COR-L47 (cell line): ENCODE measurements at places on chromosomes 2 and 18.

- DNase-seq = no peak
These were observed 40.5 kb downstream of the MYO5B start for GRCh38 chr18:50154420-50154819.

DNA sequence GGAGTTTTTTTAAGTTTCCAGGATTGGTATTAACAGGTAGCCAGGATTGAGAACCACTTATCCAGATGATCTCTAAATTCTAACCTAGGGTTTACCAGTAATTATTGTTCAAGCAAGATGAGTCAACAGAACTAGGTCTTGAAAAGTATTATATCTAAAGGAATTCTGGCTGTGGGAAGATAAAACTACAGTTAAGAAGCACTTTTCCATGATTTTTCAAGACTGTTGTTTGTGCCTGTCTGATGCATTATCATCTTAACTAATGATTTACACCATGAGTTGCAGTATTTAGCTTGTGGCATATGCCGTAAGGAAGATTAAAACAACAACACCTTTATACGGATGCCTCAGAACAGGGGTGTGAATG, 142.2 kb upstream of the CCDC68 start:
- no peak for DNase-seq

- DNase-seq = no peak
These were observed 74.2 kb upstream of the ID2 start for GRCh38 chr2:8607606-8608005.

DNA sequence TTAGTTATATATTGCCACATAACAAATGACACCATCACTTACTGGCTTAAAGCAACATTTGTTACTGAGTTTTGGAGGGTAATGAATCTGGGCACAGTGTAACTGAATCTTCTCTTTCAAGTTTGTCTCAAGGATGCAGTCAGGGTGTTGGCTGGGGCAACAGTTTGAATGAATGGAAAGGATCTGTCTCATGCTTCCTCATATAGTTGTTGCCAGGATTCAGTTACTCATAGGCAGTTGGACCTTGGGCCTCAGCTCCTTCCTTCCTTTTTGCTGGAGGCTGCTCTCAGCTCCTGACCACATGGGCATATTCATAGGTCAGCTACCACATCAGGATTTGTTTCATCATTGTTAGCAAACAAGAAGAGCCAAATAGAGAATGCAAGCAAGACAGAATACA, 466.1 kb upstream of the MC4R start:
- DNase-seq = no peak

DNA sequence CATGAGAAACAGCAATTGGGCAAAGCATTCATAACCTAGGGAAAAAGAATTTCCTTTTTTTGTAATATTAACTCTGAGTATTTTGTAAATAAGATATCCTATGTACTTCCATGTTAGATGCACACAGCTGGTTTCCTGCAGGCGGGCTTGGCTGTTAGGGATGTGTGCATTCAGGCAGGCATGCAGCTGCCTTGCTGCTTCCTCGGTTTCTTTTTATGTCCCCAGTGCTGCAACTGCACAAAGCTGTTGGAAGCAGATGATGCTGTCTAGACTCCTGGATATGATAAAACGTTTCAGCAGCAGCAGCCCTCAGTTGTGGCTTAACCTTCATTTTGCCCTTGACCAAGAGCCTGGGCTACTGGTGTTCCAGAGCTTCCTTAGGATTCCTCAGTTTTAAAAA, 89.4 kb upstream of the EML6 start:
- DNase-seq = no peak

GRCh38 chr2:208266553-208266893, 468 bp downstream of the PIKFYVE start:
- no peak for DNase-seq

GRCh38 chr2:123916051-123916450, 109.0 kb upstream of the CNTNAP5 start:
- DNase-seq = no peak

GRCh38 chr2:229408962-229409361, 137.9 kb upstream of the PID1 start:
- DNase-seq = no peak

- DNase-seq = no peak
These were observed 320.6 kb downstream of the NCKAP5 start for GRCh38 chr2:133247631-133248030.

DNA sequence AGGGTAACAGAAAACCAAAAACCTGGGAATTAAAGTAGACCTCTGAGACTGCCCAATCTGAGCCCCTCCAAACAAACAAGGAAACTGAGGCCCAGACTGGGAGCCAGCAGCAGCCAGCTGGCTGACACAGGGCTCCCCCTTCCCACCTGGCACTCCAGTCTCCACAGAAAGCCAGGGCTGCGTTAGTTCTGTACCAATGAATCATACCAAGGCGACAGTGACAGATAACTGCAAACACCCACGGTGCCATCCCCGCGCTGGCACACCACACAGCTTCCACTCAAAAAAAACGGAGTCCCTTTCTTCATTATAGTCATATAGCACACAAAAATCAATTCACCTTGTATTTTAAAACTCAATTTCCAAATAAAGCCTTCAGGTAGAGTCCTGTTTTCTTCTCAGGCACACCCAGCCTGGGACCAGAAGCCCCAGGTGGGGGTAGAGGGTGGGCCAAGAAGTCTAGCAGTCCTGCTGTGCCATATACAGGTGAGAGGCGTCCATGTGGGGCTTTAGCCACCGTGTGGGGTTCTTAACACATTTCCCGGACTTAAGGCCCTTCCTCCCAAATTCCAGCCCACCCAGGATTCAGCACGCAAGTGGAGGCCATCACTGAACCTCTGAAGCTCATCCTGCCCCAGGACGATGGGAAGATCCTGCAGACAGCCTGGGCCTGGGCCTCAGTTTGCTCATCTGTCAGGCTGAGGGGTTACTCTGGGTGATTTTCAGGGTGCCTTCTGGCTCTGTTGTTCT, 1.2 kb downstream of the PER2 start:
- no peak for DNase-seq

DNA sequence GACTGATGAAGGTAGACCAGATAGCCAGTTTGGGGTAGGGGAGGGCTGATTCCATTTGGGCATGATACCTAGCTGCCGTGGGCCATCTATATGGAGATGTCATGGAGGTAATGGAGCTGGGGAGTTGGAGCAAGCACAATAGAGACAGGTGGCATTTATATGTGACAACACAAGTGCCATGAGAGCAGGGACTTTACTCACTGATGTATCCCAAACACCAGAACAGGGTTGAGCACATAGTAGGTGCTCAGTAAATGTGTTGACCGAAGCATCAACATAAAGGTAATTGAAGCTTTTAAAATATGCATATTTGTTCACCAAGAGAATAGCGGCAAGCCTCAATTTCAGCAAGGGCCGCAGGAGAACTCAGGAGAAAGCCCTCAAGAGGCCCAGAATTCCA, 15.0 kb downstream of the SLC30A3 start:
- no peak for DNase-seq

GRCh38 chr2:148999451-148999921, 39.0 kb upstream of the LYPD6B start:
- DNase-seq = no peak

- DNase-seq = no peak
These were observed 319.9 kb upstream of the ACVR2A start for GRCh38 chr2:147524912-147525311.

DNA sequence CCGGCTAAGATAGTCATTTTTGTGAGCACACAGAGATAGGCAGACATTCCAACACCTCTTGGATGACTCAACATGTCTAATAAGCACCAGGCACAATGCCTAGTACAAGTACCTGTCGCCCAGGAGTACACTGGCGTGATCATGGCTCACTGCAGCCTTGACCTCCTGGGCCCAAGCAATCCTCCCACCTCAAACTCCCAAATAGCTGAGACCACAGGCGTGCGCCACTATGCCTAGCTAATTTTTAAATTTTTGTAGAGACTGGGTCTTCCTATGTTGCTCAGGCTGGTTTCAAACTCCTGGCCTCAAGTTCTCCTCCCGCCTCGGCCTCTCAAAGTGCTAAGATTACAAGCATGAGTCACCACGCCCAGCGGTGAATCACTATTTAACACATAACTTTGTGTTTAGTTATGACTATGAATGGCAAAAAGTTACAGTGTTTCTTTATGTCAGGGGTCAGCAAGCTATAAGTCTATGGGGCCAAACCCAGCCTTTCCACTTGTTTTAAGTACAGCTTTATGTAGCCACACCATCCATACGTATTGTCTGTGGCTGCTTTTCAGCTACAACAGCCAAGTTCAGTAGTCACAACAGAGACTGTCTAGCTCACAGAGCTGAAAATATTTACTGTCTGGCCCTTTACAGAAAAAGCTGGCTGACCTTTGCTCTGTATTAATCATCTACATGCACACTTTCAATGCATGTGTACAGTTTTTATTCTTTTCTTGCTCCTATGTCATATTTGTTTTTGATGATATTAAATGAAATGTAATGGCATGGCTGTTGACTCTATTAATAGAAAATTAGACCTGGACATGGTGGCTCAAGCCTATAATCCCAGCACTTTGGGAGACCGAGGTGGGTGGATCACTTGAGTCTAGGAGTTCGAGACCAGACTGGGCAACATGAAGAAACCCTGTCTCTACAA, 18.7 kb downstream of the ORC2 start:
- no peak for DNase-seq

GRCh38 chr2:189153619-189154018, 25.9 kb downstream of the COL5A2 start:
- DNase-seq = no peak

DNA sequence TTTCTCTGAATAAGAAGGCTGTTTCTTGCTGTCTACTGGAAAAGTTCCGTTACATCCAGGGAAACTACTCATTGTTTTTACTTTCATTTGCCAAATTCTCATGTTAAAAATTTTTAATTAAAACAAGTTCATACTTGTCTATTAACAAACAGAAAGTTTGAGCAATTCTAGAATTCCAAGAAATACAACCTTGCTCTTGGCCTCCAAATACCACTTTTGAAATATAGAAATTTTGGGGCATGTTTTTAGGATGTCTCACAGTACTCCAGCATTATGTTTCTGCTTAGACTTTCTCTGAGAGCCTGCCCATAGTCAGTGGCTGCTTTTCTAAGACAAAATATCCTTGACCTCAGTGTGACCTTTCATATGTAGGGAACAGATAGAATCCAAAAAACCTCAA, 228.7 kb upstream of the RND3 start:
- DNase-seq = no peak

DNA sequence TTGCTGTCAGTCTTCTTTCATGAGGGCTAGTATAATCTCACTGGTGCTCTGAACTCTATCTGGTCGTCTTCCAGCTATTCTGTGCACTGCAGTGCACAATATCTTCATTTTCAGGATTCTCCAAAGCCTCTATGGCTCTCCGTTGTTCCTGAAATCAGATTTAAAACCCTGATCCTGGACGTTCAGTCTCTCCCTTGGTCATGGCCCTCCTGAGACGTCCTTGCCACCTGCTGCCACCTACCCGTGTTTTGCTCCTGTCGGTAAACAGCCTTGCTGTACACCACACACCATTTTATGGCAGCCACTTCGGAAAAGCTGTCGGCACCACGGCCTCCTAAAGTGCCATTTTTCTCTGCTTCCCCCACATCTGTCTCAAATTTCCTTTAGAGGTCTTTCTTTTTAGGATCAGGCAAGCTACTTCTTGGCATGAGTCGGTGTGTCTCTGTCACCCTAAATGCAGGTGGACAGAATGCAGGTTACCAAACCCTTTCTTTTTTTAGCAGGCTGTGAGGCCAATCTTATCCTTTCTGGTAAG, 170.0 kb downstream of the HRH4 start:
- no peak for DNase-seq

DNA sequence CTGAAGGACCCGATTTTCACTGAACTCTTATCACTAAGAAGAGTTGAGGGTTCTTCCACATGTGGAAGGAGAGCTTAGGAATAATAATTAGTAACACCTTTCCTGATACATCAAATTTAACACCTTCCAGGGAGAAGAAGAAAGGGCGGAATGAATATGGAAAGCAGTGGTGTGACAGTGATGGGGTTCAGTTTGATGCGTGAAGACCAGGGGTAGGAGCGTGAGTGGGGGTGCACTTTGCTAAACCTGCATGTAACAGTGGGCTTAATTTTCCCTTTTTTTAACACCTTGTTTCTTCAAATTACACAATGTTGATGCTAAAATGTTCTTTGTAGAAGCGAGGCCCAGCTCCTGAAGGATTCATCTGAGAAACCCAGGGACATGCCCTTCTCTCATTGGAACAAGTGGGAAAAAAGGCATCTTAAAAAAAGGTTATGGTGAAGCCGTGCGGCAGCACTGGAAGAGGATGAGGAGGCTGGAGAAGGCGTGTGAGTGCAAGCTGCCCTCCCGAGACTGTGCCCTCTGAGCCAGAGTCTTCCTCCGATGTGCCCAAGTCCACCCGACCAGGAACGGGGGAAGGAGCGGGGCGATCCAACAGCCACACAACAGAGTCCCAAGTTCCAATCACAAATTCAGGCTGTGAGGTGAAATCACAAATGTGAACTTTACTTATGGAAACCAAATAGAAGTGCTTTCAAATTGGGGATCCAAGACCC, 80.8 kb downstream of the MBP start:
- DNase-seq = no peak

DNA sequence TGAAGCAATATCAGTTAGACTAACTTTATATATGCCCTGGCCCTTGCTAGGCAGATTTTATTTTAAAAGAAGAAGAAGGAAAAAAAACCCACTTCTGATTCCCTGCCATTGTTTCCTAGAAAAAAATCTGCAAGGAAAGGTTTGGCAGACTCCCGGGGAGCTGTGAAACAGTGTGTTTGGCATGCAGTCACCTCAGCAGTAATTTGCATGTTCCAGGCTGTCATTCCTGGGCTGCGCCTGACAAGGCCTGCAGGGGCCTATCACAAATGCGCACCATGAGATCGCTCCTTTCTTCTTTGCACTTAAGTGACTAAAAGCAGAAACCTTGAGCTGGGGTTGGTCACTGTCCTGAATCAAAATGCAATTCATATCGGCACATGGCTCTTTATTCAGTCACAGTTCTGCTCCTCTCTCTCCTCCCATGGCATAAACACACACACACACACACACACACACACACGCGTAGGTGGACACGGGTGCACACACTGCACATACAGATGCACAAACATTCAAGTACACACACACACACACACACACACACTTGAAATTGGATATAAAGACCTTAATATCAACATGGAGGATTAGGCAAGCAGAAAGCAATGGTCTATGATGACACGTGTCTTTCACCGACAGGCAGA, 172.8 kb downstream of the MYT1L start:
- no peak for DNase-seq

DNA sequence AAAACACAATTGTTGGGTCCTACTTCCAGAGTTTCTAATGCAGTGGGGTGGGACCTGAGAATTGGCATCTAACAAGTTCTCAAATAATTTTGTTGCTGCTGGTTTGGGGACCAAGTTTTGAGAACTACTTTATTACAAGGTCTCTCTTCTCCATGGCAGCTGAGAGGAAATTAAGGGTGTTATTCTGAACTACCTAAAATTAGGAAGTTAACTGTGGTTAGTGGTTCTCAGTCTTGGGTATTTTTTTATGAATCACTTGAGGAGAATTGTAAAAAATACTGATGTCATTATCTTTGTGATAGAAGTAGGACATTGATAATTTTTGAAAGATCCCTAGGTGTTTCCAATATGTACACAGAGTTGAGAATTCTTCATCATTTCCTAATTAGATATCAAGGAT, 210.2 kb downstream of the MC4R start:
- no peak for DNase-seq

- no peak for DNase-seq
These were observed 42.3 kb downstream of the GULP1 start for GRCh38 chr2:188333751-188334524.

- DNase-seq = no peak
These were observed 62.2 kb downstream of the MFSD6 start for GRCh38 chr2:190470256-190470826.
